MM.1S (cell line): ENCODE measurements at places on chromosomes 7 and 10.
A peak's percentile ranks its signal among the peaks of the same experiment; 100 is the strongest.

DNA sequence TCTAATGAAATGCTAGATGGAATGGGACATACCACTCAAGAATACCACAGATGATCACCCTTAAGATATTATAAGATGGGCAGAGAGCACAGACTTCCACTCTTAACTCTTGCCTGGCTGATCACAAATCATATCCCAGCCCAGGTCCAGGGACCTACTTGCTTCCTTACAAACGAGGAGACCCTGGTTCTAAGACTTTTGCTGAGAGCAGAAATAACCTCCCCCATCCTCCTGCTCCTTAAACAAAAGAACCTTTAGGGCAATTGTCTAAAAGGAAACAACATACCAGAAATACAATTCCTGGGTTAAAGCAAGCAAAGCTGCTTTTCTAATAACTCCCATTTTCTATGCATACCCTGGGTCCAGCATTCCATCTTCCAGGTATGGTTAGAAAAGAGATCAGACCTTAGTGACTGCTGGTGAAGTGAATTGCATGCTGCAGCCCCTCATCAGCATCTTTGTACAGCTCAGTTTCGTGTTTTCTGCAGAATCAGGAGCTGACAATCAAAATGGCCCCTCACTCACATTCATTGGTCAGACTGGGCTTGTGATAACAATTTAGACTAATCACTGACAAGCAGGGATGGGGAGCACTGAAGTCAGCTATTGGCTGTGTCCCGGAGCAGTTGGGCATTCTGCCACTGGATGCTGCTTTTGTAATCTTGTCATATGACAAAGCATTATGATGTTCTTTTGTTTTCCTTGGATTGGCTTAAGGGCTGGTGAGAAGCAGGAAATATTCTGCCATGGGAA is 14.6 kb downstream of the IFIT3 start:
- H3K36me3 ChIP-seq = no peaks in the 10 kb centered on the region
- H3K4me1 ChIP-seq = no peaks in the 10 kb centered on the region
- no peak overlapping the region for H3K4me3 ChIP-seq
- no peak for DNase-seq
- H3K27me3 ChIP-seq = no peaks in the 10 kb centered on the region

- H3K4me3 ChIP-seq = no peak overlapping the region
- no peak overlapping the region for H3K27ac ChIP-seq
- DNase-seq = no peak
- no peaks in the 10 kb centered on the region for H3K27me3 ChIP-seq
- no peaks in the 10 kb centered on the region for H3K4me1 ChIP-seq
Measured at GRCh38 chr10:123287594-123288247, 133.5 kb downstream of the BUB3 start.

DNA sequence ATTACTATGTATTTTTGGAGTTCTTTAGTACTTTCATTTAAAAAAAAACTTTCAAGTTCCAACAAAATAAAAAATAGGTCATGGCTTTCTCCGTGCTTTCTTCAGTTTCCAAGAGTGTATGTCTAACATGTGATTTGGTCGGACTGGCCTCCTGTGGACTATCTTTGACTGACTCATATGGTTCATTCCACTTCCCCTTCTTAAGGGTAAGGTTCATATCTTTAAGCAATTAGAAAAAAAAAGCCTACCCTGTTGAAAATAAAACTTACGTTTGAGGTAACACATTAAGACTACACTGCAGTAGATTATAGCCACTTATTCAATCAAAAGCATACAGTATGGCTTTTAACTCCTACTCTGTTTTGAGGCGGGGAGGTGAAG is 112.8 kb upstream of the AHR start:
- no peak overlapping the region for H3K4me3 ChIP-seq
- H3K36me3 ChIP-seq = no peaks in the 10 kb centered on the region
- no peak overlapping the region for H3K27ac ChIP-seq
- H3K4me1 ChIP-seq = no peaks in the 10 kb centered on the region

- H3K27ac ChIP-seq = no peak overlapping the region
- H3K27me3 ChIP-seq = no peaks in the 10 kb centered on the region
- no peak overlapping the region for H3K4me3 ChIP-seq
- DNase-seq = no peak
- H3K4me1 ChIP-seq = no peaks in the 10 kb centered on the region
Measured at GRCh38 chr10:50565301-50566083, 58.3 kb downstream of the SGMS1 start.

DNA sequence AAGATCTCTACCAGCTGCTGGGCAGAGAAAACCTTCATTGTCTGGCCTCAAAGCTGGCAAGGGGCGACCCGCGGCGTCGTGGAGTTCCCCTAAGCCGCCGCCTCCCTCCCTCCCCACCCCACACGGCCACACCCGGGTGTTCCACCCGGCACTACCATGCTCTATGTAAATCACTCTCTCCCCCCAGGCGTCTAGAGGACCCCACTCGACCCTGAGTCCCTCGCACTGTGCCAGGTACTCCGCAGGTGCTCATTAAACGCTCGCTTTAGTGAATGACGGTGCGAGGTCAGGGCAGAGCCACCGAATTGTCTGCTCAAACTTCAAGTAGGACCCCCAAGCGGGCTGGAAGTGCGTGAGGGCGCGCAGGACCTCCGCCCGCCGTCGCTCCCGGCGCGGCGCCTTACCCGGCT is 628 bp downstream of the PARP12 start:
- no peak overlapping the region for H3K27ac ChIP-seq
- no peak for DNase-seq
- H3K4me1 ChIP-seq = no peaks in the 10 kb centered on the region
- no peaks in the 10 kb centered on the region; the same call in 1 of the 2 replicates for H3K27me3 ChIP-seq
- peak overlapping the region; percentile 63 for H3K4me3 ChIP-seq
- no peaks in the 10 kb centered on the region for H3K36me3 ChIP-seq

- H3K27ac ChIP-seq = peak overlapping the region; percentile 73
- H3K27me3 ChIP-seq = no peaks in the 10 kb centered on the region
- no peaks in the 10 kb centered on the region for H3K36me3 ChIP-seq
Measured at GRCh38 chr10:26448706-26449435, 10.7 kb downstream of the APBB1IP start.

- no peak overlapping the region for H3K4me3 ChIP-seq
- H3K27ac ChIP-seq = no peak overlapping the region
- H3K36me3 ChIP-seq = no peaks in the 10 kb centered on the region
- H3K4me1 ChIP-seq = no peaks in the 10 kb centered on the region
Measured at GRCh38 chr7:141930211-141930610, 14.0 kb downstream of the OR9A4 start.

DNA sequence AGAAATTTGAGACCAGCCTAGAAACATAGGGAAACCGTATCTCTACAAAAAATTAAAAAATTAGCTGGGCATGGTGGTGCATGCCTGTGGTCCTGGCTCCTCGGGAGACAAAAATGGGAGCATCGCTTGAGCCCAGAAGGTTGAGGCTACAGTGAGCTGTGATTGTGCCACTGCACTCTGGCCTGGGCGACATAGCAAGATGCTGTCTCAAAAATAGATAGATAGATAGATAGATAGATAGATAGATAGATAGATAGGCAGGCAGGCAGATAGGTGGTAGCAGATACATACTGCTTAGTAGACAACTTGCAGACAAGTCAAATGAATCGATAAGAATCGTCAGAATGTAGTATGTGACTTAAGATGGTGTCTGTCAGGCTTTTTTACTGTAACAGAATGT is 106.9 kb downstream of the SND1 start:
- H3K27ac ChIP-seq = no peak overlapping the region
- no peaks in the 10 kb centered on the region for H3K27me3 ChIP-seq
- DNase-seq = no peak
- no peaks in the 10 kb centered on the region for H3K36me3 ChIP-seq
- no peaks in the 10 kb centered on the region for H3K4me1 ChIP-seq

DNA sequence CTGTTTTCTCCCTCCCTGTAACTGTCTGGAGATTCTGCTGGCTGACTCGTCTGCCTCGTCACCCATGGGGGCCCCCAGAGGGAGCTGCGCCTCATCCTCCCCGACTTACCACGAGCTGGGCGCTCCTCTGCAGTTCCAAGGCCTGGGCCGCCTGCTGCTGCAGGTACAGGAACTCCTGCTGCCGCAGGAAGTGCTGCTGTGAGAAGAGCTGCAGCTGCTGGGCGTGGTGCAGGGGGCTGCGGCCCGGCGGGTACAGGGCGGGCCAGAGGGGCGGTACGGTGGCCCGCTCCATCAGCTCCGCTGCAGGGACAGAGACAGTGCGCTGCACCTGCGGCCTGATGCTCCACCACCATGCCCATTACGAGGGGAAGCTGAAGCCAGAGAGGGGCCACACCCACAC is 47.7 kb downstream of the TNRC18 start:
- H3K27me3 ChIP-seq = no peaks in the 10 kb centered on the region
- no peaks in the 10 kb centered on the region for H3K4me1 ChIP-seq
- no peak overlapping the region for H3K4me3 ChIP-seq
- no peak overlapping the region for H3K27ac ChIP-seq
- no peaks in the 10 kb centered on the region for H3K36me3 ChIP-seq
- no peak for DNase-seq

GRCh38 chr10:88693392-88694020 is 12.5 kb upstream of the LIPK start:
- no peaks in the 10 kb centered on the region for H3K4me1 ChIP-seq
- no peak for DNase-seq
- no peaks in the 10 kb centered on the region for H3K27me3 ChIP-seq
- H3K4me3 ChIP-seq = no peak overlapping the region
- no peak overlapping the region for H3K27ac ChIP-seq

- no peaks in the 10 kb centered on the region for H3K36me3 ChIP-seq
- H3K4me3 ChIP-seq = no peak overlapping the region
- peaks cover 74% of the 10 kb centered on the region for H3K27me3 ChIP-seq
- no peak overlapping the region for H3K27ac ChIP-seq
Measured at GRCh38 chr10:100886091-100886490, 26.7 kb upstream of the SLF2 start.

DNA sequence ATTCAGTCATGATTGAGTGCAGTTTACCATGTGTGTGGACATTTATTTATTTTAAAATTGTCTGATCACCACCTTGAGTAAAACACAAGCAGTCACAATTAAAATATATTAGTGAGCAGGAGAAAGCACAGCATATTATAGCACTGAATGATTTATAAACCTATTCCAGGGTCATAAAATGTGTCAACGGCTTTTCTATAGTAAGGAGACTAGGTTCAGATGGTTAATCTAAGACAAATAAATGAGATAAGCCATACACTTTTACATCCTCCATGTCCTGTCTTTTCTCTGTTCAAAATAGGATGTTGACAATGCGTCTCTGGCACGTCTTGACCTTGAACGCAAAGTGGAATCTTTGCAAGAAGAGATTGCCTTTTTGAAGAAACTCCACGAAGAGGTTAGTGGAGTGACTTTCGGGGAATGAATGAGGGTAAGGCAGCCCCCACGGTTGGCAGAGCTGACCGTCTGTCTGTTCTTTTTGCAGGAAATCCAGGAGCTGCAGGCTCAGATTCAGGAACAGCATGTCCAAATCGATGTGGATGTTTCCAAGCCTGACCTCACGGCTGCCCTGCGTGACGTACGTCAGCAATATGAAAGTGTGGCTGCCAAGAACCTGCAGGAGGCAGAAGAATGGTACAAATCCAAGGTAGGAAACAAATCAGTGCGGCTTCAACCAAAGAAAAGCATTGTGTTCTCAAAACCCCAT is 5.4 kb downstream of the VIM start:
- no peak for DNase-seq
- no peaks in the 10 kb centered on the region for H3K27me3 ChIP-seq
- no peak overlapping the region for H3K27ac ChIP-seq

DNA sequence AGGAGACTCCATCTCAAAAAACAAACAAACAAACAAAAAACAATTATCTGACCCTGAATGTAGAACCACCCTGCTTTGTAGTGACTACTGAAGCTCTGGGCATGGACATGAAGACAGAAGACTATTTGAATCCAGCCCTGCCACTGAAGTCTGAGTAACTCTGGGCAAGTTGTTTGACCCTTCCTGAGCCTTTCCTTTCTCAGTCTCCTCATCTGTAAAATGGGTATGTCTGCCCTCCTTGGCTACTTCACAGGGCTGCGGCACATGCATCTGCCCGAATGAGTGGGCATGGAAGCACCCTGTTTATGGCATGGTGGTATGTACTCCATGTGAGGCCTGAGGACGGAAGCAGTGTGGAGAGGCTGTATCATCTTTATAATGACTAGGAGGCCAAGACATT is 22.2 kb upstream of the MALSU1 start:
- H3K27ac ChIP-seq = no peak overlapping the region
- DNase-seq = no peak
- no peaks in the 10 kb centered on the region for H3K36me3 ChIP-seq
- no peaks in the 10 kb centered on the region for H3K27me3 ChIP-seq

DNA sequence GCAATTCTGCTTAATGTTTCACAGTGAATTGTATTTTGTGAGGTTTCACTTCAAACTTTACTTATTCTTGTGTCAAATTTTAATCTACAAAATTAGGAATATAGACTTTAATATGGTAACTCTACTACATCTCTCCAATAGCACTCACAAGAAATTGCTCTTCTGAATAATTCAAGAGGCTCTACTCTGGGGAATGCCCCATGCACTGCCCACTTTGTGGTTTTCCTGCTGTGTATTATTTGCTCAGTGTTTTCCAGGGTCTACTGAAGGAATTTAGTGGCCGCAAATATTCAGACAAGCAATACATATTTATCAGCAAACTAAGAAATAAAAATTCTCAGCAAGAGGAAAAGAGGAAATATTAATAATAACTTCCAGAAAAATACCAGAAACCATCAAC is 611.4 kb downstream of the TNS3 start:
- H3K27ac ChIP-seq = no peak overlapping the region
- DNase-seq = no peak
- no peaks in the 10 kb centered on the region for H3K36me3 ChIP-seq
- H3K27me3 ChIP-seq = no peaks in the 10 kb centered on the region
- H3K4me3 ChIP-seq = no peak overlapping the region

DNA sequence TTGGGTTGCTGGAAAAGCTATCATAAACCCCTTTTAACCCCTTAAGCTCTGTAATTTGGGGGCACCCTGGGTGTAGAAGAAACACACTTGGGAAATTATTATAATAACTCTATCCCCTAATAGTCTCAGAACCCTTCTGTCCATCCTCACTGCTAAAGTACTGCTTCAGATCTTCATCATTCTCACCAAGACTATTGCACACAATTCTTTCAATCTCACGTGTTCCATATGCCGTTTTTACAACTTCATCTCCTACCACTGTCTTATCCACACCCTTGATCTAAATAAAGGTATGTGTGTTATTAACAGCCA is 15.8 kb downstream of the ANKRD22 start:
- H3K27ac ChIP-seq = no peak overlapping the region
- DNase-seq = no peak
- H3K4me1 ChIP-seq = no peaks in the 10 kb centered on the region
- no peaks in the 10 kb centered on the region for H3K27me3 ChIP-seq
- H3K36me3 ChIP-seq = no peaks in the 10 kb centered on the region
- no peak overlapping the region for H3K4me3 ChIP-seq

DNA sequence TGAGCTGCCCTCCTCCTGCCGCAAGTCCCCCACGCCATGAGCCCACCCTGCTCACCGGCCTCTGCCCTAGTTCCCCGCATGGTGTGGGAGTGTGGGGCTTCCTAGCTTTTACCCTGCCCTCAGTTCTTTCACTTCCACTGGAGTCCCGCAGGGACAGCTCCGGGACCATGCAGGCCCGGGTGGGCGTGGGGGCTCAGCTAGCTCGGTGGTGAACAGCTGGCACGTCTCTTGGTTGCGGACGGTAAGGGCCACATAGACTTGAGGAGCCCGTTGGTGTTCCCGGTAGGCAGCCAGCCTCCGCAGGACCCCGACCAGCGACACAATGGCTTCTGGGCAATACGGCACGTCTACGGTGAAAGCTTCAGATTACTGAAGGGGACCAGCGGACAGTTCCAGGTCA is 108.9 kb upstream of the CCZ1B start:
- no peak overlapping the region for H3K27ac ChIP-seq
- H3K27me3 ChIP-seq = no peaks in the 10 kb centered on the region
- no peaks in the 10 kb centered on the region for H3K4me1 ChIP-seq
- DNase-seq = no peak
- no peaks in the 10 kb centered on the region for H3K36me3 ChIP-seq
